NCI-H526 (cell line): ENCODE measurements at places on chromosomes 4 and X.

GRCh38 chr4:187606581-187606980 lies 389.0 kb upstream of the ZFP42 start:
- peak; percentile 12 for DNase-seq

DNA sequence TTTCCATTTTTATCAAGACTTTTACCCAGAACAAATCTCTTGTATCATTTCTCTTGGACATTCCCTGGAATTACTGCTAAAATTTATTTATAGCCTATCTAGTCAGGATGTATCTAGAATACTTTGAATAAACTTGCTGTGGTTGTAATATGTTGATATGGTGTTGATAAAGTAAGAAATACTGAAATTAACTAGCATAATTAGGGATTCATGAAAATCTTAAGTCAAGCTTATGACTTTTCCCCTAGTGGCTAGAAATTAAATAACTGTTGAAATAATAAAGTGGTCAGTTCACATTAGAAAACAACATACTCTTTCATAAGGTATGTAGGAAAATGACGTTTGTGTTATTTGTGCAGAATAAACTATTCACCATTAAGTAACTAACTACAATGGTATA lies 73.1 kb upstream of the ANKRD50 start:
- no peak for DNase-seq

- DNase-seq: no peak
Observed at GRCh38 chr4:73499996-73500765, 18.6 kb downstream of the AFM start.

- DNase-seq: peak; percentile 18
Observed at GRCh38 chrX:155086202-155086840, 15.0 kb downstream of the BRCC3 start.

GRCh38 chrX:30489323-30489722 lies 88.2 kb downstream of the TASL start:
- no peak for DNase-seq

- DNase-seq: no peak
Observed at GRCh38 chrX:25288676-25289075, 272.9 kb upstream of the ARX start.

DNA sequence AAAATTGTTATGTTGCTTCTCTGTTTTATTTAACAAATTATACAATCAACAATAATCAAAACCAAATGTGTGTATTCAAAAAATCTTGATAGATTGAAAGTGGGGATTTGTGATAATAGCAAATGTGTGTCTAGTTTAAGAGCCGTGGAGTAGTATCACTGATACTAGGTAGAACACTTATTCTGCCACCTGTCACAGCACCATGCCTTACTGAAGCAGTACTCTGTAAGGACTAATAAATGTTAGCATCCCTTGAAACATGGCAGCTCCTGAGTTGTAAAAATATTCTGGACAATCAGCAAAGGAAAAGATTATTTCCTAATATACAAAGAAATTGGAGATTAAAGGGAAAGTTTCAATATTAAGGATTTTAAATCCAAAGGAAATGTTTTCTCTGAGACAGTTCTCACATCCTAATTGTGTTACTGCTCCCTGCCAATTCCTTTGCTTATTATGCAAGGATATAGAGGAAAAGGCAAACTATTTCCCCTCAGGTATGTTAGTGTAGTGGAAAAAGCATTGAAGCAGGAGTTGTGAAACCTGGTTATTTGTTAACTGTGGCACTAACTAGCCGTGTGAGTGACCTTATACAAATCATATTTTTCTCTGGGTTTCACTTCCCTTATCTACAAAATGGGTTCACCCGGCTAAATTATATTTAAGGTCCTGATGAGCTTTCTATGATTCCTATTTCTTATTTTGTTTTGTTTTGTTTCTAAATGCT lies 303.1 kb downstream of the ARHGAP24 start:
- no peak for DNase-seq

- DNase-seq: no peak
Observed at GRCh38 chrX:139828830-139829229, 104.0 kb downstream of the ATP11C start.

- DNase-seq: peak; percentile 51
Observed at GRCh38 chr4:173494013-173494970, 35.7 kb downstream of the HAND2 start.

- DNase-seq: no peak
Observed at GRCh38 chr4:5798462-5798861, 87.5 kb downstream of the EVC start.

DNA sequence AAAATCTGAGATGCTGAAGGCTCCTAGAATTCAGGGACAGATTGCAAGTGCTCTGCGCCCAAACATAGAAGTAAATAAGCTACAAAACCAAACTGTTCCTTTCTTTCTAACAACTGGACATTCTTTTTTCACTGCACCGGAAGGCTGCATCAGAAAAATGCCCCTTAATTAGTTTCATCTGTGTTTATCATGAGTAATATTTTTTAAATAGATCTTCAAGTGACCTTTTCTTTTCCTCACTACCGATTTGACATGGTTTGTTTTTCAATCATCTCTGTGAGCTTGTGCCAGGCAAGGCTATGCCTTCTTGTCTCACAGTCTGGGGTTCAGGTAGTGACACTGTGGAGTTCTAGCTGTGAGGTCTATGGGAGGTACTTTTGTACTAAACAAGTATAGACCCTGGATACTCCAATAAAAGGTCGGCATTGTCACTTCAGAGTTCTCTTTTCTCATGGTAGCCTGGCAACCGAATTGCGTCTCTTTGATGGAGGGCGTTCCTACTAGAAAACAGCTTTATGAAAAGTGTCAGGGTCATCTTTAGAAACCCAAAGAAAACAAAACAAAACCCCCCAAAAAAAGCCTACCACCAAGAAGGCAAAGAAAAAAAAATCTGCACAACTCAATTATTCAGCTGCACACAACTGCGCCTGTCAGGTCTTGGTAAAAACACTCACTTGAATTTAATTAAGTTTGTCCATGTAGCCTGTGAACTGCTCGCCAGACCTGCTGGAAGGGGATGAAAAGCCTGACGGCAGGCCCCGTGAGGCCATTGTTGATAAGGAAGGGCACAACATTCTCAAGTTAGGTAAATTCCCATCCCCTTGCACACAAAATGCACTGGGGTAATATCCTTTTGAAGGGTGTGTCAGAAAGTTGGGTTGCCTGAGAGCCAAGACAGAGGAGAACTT lies 22.8 kb upstream of the ADAMTS3 start:
- DNase-seq: no peak

GRCh38 chrX:8453611-8454010 lies 11.0 kb upstream of the VCX3B start:
- DNase-seq: no peak

DNA sequence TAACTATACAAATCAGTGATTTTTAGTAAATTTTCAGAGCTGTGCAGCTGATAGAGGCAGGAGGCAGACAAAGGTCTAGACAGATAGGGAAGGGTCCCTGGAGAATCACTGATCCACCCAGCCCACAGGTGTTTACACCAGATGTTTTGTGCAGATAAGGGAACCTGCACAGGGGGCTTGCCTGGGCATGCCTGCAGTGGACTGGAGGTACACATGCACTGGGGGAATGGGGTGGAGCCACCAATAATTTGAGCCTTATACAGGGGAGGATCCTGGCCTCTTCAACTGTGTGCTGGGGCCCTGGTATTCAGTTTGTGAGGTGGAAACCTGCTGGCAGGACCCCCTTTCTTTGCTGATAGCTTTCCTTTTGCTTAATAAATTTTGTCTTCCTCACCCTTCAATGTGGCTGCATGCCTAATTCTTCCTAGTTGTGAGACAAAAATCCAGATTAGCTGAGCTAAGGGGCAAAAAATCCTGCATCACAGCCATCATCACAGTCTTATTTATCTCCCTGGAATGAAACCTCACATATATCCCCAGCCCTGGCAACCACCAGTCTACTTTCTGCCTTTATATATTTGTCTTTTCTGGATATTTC lies 102.8 kb downstream of the KDM6A start:
- no peak for DNase-seq

- peak; percentile 76 for DNase-seq
Observed at GRCh38 chr4:151276787-151277562, at the start of gene PRSS48. Gene PRSS48 (plus strand): TSS chr4:151277161. CDS start chr4:151277173, 12 bp downstream.

DNA sequence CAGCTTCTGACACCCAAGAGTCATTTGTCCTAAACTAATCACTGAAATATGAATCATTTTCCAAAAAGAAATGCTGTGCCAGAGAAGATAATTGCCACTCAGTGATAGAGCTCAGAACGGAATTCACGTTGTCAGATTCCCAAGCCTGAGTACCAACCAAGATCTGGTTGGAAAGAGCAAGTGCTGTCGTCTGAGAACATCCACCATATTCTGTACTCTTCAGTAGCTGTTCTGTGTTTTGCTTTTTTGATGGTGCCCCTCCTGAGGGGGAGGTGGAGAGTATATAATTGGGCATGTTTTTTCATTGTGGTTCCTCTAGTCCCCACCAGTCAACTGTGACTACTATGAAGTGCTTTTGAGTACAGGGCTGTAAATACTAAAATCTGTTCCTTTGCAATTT lies 13.2 kb downstream of the RUFY3 start:
- no peak for DNase-seq

DNA sequence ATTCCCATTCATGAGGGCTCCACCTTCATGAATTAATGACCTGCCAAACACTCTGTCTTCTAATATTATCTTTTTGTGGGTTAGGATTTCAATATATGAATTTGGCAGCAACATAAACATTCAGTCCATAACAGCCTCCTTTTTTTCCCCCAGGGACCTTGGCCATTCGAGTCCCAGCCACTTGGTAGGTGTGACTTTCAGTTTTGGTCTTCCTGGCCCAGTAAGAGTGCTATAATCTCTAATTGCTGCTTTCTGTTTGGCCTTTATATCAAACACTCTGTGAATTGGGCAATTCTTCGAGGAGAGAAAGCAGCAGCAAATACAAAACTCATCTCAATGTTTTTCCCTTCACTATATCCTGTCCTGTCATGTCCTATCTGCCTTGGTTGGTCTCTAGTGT lies 12.4 kb upstream of the RADX start:
- no peak for DNase-seq

DNA sequence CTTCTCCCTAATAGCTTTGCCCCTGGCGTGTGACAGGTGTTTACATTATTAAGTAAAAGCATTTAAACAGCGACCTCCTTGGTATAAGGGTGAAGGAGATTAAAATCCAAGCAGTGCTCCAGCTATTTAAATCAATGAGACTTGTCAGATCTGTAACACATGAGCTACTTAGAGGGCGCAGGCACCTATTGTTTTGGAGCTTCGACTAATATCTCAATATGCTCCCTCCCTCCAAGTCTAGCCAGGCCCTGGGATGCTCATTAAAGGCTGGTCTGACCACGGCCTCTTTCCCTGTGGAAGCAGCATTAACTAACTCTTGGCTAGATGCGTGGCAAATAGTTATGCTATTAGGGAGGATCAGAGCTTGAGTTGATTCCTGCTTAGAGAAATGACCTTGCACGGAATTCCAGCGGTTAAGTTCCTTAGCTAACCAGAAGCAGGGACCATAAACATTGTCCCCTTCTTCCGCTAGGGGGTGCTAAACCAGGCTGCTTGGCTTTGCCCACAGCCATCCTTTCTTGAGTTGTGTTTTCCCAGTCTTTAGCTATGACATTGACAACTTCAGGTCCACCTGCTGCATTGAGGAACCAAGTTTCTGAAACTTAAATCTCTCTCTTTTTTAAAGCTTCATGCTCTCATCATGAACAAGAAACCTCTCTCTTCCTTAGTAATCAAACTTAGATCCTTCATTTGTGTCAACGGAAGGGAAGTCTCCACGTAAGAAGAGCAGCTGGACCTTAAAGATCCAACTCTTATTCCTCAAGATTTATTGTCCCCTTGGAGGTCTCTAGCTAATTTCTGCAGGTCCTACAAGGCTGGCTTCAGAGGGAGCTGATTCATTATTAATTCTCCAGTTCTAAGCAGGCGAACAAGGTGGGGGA lies 80.7 kb upstream of the IGFBP7 start:
- DNase-seq: no peak

DNA sequence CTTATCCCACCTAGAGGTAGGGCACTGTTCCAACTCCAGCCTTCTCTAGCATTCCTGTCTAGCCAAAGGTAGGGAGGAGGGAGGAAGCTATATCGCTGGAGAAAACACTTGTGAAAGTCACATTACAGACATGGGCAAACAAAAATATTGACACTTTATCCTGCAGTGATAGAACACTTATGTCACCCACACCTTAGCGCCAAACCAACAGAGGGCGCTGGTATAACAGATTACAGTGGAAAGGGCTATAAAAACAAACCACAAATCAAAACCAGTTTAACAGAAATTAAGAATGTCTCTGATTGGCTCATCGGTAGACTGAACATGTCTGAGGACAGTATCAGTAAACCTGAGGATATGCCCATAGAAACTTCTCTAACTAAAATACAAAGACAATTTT lies 451.3 kb downstream of the TLL1 start:
- no peak for DNase-seq

DNA sequence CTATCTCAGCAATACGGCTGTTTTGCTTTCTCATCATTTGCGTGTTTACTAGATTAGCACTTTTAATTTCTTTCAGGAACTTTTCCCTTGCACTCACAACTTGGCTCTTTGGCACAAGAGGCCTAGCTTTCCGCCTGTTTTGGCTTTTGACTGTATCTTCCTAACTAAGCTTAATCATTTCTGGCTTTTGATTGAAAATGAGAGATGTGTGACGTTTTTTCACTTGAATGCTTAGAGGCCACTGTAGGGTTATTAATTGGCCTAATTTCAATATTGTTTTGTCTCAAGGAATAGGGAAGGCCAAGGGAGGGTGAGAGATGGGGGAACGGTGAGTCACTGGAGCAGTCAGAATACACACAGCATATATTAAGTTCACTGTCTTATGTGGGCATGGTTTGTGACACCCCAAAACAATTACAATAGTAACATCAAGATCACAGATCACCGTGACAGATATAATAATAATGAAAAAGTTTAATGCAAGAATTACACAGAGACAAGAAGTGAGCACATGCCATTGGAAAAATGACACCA lies 27.3 kb downstream of the MND1 start:
- DNase-seq: no peak

- DNase-seq: peak; percentile 74
Observed at GRCh38 chr4:88866862-88867550, 169.4 kb upstream of the NAP1L5 start.

DNA sequence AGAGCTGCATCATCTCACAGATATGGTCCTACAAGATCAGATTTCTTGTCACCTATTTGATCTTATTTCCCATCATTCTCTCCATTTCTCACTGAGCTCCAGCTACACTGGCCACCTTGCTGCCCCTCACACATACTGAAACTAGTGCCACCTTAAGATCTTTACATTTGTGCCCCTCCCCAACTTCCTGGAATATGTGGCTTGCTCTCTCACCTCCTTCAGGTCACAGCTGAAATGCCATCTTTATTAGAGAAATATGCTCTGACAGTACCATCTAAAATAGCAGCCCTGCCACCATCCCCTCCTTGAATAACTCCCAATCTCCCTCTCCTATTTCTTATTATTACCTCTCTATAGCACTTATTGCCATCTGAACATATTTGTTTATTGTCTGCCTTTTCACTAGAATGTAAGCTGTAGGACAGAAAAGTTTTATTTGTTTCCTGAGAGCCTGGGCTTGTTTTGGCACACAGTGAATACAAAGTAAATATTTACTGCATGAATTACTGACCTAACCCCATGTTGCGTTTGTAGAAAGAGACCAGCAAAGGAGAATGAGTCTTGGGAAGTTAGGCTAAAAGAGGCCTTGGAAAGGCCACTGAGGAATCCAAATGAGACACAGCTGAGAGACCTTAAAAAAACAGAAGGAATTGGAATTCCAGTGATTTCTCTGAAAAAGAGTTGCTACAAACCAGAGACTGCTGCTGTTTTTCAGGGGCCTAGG lies 22.7 kb downstream of the DYNLT3 start:
- DNase-seq: peak; percentile 24

- peak; percentile 33 for DNase-seq
Observed at GRCh38 chr4:87677731-87678130, 27.7 kb downstream of the DMP1 start.

GRCh38 chr4:15779306-15779705 lies 1.2 kb downstream of the CD38 start:
- DNase-seq: no peak

- no peak for DNase-seq
Observed at GRCh38 chr4:140497747-140498636, at the start of gene MGAT4D. Gene MGAT4D (minus strand): TSS chr4:140498293. CDS start chr4:140498222, 71 bp downstream.
